ENCODE measurements at places on chromosomes 2 and 18.

GRCh38 chr18:59279722-59280121 is 6.5 kb upstream of the RAX start:
- DNase-seq, result no peak

GRCh38 chr2:205849136-205849535 is 166.8 kb downstream of the NRP2 start:
- no peak for DNase-seq

- no peak for DNase-seq
Measured at GRCh38 chr2:76675212-76675611, 847.0 kb downstream of the LRRTM4 start.

GRCh38 chr2:86064006-86064405 is 41.7 kb downstream of the POLR1A start:
- no peak for DNase-seq

DNA sequence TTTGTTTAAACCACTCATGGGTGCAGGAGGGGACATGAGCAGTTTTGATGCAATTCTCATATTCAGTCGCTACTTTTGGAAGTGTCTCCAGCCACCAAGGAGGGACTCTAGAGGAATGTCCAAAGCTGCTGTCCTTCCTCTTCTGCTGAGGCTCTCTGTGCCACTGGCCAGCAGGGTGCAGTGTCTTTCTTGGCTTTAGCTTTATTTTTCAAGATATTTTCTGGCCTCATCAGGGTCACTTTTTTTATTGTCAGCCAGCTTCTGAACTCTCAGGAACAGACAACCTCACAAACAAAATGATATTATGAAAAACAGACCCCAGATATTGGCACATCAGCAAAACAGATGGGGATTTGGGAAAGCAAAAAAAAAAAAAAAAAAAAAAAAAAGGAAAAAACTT is 289.3 kb upstream of the ZSWIM2 start:
- DNase-seq, result peak; percentile 5

- DNase-seq, result no peak
Measured at GRCh38 chr2:9149726-9150567, 56.7 kb upstream of the ASAP2 start.

- no peak for DNase-seq
Measured at GRCh38 chr2:148603562-148603920, 41.0 kb upstream of the EPC2 start.

- DNase-seq, result no peak
Measured at GRCh38 chr2:187593697-187594096, 39.5 kb upstream of the TFPI start.

DNA sequence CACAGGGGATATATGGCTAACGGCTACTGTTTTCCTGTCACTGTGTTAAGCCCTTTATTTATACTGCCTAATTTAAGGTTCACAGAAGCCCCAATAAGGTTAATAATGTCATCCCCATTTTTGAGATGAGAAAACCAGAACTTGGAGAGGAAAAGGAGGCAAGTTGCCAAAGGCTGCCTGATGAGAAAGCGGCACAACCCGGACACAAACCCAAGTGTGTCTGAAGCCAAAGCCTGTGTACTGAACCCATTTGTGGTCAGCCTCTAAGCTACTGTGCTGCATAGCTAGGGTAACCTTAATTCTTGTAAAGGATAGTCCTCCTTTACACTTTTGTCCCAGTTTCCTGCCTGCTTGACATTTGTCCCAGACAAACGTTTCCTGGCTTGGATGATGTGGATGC is 954.7 kb upstream of the FANCL start:
- no peak for DNase-seq

GRCh38 chr18:76972846-76973519 is 150.6 kb downstream of the ZNF236 start:
- DNase-seq, result no peak

DNA sequence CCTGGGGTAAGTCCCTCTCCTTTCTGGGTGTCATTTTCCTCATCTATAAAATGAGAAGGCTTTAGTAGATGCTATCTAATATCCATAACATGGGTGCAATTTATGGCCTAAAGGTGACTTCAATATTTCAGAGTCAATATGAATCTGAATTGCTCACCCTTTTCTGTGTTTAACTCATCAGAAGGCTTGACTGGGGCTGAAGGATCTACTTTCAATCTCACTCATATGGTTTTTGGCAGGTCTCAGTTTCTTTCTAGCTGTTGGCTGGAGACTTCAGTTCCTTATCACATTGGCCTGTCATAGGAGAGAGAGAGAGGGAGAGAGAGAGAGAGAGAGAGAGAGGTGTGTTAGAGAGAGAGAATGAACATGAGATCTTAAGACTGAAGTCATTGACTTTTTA is 343.7 kb upstream of the MEX3C start:
- DNase-seq, result no peak
